Hematopoietic multipotent progenitor cell (in vitro differentiated cells): ENCODE measurements at places on chromosomes 4 and X.

- DNase-seq: peak; percentile 12
These were observed 109.0 kb upstream of the AADAT start for GRCh38 chr4:170198747-170199146.

- no peak for DNase-seq
These were observed 1067.7 kb upstream of the PABPC4L start for GRCh38 chr4:135269125-135269890.

- no peak for DNase-seq
These were observed 1651.9 kb downstream of the C4orf33 start for GRCh38 chr4:130747842-130748241.

GRCh38 chr4:37481547-37482122 is 204.5 kb downstream of the RELL1 start:
- DNase-seq: no peak

DNA sequence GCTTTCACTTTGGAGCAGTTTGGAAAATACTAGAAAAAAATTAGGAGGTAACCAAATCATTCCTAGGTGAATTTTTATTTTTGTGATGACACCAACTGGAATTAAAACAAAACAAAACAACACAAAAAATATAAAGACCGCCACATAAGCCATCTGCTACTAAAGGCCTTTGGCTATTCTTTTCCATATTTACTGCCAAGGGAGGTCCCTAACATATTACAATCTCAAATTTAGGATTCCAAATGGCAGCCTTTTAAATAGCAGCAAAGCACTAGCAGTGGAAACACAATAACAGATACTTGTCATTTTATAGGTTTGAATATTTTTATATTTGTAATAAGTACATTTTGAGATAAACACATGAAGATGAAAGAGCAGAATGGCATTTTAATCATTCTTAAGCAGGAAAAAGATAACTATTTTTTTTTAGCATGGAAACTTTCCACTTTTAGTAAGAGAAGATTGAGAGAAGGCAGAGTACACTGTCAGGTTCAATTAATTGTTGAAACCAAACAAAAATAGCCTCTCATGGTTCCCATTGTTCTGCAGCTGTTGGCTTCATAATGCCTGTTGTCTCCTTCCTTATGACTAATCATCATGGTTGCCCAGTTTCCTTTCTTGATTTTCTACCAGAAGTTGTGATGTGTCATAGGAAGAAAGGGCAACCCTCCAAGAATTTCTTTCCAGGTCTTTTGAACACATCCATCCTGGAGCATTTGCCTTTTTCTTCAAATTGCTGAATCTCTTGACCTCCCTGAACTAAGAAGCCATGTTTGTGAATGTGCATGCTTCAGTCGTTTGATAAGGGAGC is 219.0 kb upstream of the EMCN start:
- no peak for DNase-seq

DNA sequence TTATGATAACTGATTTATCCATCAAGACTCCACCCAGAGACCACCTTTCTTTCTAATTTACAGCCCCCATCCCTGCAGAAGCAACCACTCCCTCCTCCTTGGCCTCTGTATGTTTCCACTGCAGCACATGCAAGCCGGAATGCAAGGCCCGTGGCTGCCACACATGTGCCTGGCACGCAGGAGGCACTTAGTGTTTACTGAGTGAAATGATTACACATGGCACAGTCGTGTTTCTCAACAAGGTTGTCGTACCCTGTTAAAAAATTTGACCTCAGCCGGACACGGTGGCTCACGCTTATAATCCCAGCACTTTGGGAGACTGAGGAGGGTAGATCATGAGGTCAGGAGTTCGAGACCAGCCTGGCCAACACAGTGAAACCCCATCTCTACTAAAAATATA is 104.3 kb downstream of the APBB2 start:
- no peak for DNase-seq

GRCh38 chr4:1400191-1400805 is 5.9 kb downstream of the NKX1-1 start:
- no peak for DNase-seq

DNA sequence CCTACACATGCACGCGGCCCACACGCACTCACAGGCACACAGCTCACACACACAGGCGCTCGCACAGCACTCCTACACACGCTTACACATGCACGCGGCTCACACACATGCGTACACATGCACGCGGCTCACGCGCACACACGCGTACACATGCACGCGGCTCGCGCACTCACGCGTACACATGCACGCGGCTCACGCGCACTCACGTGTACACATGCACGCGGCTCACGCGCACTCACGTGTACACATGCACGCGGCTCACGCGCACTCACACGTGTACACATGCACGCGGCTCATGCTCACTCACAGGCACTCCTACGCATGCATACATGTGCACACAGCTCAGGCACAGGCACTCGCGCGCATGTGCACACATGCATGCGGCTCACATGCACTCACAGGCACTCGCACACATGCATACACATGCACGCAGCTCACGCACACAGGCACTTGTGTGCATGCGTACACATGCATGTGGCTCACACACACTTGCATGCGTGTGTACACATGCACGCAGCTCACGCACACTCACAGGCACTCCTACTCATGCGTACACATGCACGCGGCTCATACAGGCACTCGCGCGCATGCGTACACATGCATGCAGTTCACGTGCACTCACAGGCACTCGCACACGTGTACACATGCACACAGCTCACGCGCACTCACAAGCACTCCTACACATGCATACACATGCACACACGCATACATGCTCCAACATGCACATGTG is 44.9 kb downstream of the GAK start:
- no peak for DNase-seq

- DNase-seq: peak; percentile 12
These were observed 186.5 kb downstream of the RAP1GDS1 start for GRCh38 chr4:98447648-98448047.

GRCh38 chr4:7411896-7412553 is 22.7 kb downstream of the PSAPL1 start:
- no peak for DNase-seq

GRCh38 chr4:146273204-146273901 is 59.0 kb downstream of the REELD1 start:
- DNase-seq: no peak

DNA sequence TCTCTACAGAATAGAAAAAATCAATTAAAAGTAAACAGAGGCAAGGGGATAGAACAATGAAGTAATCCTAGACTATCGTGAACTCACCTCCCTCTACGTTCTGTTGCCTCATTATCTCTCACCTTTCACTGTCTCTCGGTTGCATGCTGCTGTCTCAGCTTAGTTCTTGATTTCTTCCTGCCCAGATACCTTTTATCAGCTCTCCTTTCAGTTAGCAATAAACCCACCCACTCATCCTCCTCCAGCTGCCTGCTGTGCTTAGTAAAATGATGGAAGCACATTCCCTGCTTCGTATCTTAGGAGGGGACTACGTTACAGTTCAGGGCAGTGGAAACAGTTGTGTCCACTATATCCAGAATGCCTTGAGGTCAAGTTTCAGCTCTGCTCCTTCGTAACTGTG is 1709.5 kb upstream of the AGA start:
- no peak for DNase-seq

- DNase-seq: no peak
These were observed 12.8 kb upstream of the TAPT1 start for GRCh38 chr4:16239086-16239485.

DNA sequence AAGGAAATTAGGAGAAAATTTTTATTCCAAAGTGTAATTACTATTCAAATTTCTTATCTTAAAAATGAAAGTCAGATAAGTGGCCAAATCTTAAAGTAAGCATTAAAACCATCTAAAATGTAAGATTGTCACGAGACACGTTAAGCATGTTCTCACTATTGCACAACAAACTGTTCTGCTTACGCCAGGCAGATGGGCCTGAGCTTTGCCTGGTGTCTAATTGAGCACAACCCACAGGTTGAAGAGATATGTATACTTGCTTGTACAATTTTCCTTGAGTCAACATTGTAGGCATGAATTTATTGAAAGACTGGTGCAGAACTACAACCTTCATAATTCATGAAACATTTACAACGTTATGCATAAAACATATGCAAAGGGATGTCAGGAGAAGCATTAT is 3.9 kb downstream of the RNF128 start:
- DNase-seq: no peak

GRCh38 chr4:8729408-8730149 is 137.0 kb downstream of the CPZ start:
- DNase-seq: no peak

DNA sequence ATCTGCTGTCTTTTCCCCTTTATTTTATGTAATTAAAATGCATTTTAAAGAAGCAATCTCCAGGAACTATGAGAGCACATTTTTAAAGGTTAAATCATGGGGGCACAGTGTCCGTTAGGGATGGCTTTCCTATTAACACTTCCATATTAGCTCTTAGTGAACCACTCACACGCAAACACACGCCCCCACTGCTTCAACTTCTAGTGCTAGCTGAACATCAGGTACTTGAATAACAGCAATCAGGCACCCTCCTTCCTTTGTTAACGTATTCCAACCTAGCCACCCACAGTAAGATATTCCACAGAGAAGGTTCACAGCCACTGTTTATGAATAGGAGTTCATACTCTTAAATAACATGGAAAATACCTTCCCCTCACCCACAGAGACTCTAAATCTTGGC is 9.3 kb downstream of the TMEM255A start:
- no peak for DNase-seq
